Amniotic stem cell (primary cell): ENCODE measurements at places on chromosomes 1 and 21.

GRCh38 chr1:172641492-172641891 is 17.4 kb upstream of the FASLG start:
- no peak for DNase-seq

DNA sequence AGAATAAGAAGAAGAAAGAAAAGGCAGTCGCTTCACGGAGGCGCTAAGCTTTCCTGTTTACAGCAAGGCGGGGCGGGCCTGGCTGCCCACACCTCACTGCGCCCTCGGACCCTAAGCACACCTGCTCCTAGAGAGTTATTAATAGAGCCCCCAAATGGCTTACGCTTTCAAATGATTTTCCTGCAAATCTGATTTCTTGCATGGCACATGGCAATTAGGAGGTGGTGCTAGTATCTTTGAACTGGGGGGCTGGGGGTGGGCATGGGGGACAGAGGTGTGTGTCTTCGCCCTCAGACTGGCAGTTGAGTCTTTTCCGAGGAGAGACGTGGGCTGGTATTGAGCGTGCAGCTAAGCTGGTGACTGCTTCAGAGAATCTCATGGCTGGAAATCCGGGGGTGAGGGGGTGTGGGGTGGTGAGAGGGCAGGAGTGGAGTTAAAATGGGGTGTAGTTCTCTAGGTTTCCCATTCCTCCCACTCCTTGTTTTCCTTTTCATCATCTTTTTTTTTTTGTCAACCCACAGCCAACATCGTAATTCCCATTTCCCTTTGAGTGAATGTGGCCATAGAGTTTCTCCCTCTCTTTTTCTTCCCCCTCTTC is 1.3 kb downstream of the S1PR1 start:
- DNase-seq, result no peak

- DNase-seq, result no peak
Observed at GRCh38 chr21:26599261-26599660, 26.2 kb upstream of the CYYR1 start.

DNA sequence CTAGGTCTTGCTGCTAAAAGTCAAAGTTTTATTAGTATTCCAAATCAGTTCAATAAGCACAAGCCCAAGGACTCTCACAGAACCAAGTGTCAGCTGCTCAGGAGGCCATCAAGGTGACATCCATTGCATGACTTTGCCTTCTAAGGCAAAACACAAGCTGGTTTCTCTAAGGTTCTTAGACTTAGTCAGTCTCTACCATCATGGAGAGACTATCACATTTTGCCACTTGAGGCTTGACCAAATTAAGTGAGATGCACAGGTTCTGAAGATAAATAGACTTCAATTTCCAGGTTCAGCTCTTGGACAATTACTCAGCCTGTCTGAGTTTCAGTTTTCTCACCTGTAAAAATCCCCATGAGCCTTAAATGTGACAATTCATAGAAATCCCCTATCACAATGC is 29.0 kb downstream of the TRIT1 start:
- no peak for DNase-seq

DNA sequence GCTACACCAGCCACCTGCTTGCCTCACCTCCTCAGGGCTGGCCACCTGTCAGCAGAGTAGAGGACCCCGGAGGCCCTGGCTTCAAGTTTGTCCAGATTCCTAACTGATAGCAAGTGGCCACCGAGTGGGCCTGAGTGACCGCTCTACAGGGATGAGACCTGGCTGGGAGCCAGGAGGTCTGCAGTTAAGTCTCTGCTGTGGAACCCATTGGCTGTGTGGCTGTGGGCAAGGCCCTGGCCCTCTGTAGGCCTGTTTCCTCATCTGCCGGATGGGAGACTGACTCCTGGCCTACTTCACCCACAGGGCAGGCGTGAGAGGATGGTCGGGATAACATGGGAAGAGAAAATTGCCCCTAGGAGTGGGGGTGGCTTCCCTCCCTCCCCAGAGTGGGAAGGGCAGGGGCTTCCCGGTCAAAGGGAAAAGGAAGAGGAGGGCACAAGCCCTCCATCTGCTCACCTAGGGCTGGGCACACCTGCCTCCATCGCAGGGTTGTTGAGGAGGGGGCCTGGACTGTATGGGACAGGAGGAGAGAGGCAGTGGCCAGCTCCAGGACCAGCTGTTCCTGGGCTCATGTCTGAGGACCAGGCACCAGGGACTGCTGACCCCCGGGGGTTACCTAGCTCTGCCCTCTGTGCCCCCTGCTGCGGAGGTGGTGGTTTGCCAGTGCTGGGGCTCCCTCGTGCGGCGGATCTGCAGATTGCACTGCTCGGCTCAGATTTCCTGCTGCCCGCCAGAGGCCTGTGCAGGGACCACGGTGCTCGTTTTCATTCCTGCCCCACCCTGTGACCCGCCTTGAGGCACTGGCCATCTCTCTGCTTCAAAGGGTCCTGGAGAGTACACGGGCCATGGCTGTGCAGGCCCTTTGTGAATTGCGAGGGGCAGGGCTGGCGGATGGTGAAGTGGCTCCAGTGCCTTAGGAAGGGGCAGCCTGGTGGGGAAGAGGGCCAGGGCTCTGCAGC is 9.1 kb upstream of the MTFR1L start:
- DNase-seq, result no peak

DNA sequence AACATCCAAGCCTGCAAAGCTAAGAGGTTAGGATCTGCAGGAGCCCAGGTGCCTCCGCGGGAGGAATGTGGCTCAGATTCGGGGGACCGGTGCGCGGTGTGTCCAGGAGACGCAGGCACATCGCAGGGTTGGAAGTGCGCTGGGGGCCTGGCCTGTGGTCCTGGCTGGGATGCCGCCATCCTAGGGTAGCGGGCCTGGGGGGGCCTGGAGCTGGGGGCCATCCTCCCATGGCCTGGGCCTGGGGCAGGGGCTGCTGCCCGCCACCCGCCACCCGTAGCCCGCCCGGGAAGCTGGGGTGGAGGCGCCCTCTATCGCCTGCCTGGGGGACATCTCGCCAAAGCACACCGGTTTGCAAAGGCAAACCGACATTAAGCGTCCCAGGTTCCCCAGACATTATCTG is 170.6 kb upstream of the ARHGEF16 start:
- DNase-seq, result no peak

- no peak for DNase-seq
Observed at GRCh38 chr1:32749332-32749731, 46.8 kb upstream of the SYNC start.

GRCh38 chr1:209626346-209627026 is 25.7 kb downstream of the LAMB3 start:
- DNase-seq, result no peak

DNA sequence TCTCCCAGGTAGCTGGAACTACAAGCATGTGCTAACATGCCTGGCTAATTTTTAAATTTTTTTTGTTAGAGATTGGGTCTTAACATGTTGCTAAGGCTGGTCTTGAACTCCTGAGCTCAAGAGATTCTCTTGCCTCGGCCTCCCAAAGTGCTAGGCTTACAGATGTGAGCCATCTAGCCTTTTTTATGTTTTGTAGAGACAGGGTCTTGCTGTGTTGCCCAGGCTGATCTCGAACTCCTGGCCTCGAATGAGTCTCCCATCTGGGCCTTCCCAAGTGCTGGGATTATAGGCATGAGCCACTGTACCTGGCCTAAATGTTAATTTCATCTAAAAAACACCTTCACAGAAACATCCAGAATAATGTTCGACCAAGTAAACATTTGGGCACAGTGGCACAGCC is 48.6 kb downstream of the FNBP1L start:
- DNase-seq, result no peak

GRCh38 chr1:218642033-218642948 is 297.2 kb downstream of the TGFB2 start:
- no peak for DNase-seq

DNA sequence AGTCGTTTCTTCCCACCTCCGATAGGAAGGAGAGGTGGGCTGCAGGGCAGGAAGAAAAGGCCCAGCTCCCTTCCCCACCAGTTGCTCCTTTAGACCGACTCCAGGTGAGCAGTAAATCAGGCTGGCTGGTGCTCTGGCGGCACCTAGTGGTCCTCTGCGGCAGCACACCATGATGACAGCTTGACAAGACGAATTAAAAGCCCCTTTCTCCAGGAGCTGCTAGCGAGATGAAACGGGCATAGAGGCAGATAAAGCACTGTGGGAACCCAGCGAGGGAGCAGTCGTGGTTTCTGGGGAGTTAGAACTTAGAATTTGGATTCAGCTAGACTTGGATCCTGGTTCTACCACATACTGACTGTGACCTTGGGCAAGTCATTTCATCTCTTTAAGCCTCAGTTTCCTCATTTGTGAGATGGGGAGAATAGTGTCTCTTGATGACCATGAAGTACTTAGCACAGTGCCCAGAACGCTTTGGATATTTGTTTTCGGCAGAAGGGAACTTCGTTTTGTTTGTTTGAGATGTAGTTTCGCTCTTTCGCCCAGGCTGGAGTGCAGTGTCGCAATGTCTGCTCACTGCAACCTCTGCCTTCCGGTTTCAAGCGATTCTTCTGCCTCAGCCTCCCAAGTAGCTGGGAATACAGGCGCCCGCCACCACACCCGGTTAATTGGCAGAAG is 21.8 kb upstream of the COL9A2 start:
- DNase-seq, result peak; percentile 15

DNA sequence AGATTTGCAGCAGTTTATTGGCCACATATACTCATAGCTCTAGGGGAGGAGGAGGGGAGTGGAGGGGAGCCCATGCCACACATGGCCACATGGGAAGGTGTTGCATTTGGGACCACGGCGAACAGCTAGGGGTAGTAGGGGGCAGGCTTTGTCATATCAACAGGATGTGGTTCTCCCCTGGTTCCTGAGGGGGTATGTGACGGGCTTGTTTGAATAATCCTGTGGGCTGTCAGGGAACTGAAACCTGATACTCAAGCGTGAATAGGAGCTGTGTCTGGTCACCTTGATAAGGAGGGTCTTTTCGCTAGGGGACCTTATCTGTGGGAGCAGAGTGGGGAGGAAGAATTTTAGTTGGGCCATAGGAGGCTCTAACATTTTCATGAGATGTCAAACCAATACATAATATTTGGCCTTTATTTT is 264.7 kb downstream of the CTH start:
- DNase-seq, result no peak

GRCh38 chr1:15885269-15885668 is 37.8 kb downstream of the SPEN start:
- DNase-seq, result no peak

- DNase-seq, result no peak
Observed at GRCh38 chr1:245926888-245927287, 580.2 kb downstream of the SMYD3 start.

- DNase-seq, result no peak
Observed at GRCh38 chr1:243921111-243921510, 71.1 kb upstream of the AKT3 start.

DNA sequence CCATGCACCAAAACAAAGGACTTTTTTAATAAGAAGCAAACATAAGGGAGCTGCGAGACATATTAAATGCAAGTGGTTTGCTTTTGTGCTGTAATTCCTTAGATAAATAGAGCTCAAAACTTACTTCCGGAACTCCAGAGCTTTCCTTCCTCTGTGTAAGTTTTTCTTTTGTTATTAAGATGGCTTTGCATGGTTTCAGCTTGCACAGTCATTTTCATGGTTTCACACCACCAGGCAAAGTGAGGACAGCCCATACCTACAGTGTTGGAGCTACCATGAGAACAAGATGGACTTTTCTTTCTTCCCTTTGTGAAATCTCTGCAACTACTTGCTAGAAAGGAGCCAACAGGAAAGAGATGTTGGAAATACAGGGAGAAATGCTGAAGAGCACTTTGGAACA is 368.0 kb downstream of the SETD4 start:
- DNase-seq, result no peak

DNA sequence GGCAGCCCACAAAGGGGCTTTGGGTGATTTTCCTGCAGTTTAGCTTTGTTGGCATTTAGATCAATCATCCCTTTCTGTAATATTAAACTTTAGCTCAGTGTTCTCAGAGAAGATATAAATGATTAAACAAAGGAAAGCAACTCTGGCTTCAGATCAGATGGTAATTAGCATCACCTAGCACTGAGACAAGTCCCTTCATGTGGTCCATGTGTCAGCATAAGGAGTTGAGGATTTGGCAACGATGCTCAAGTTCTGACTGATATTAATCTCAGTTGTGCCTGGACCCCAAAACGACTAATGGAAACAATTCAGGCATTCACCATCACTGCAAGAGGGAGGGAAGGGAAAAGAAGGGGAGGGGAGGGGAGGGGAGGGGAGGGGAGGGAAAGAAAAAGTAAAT is 60.4 kb downstream of the SEC16B start:
- DNase-seq, result no peak

GRCh38 chr1:84497631-84498275 is 8.4 kb upstream of the SPATA1 start:
- DNase-seq, result no peak

- DNase-seq, result no peak
Observed at GRCh38 chr1:85054664-85055063, 6.4 kb upstream of the MCOLN3 start.

GRCh38 chr1:98702976-98703375 is 41.5 kb downstream of the SNX7 start:
- no peak for DNase-seq

DNA sequence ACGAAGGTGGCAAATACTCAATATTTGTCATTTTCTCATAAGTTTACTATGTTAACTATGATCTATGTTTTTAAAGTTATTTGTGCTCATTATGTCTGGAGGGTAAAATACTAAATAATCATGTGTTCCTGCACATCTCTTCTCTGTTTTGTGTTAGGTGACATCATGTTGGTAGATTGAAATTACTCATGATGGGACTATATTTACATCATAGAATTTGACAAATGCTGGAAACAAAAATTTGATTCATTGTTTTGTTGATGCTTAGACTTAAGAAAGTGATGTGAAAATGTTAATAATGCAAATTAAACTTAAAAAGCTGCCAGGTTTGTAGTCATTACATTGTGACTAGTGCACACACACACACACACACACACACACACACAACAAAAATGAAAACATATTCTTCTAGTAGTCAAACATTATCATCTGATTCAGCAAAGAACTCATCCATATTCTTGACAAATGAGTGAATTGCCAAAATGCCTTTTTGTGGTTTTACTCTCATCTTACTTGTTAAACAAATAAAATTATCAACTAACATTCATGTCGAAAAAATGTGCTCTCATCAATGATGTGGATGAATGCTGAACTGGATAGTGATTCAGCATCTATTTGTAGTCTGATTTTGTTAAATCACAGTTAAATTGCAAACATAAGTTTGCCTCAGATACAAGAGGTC is 870.7 kb downstream of the BRINP3 start:
- peak; percentile 41 for DNase-seq

DNA sequence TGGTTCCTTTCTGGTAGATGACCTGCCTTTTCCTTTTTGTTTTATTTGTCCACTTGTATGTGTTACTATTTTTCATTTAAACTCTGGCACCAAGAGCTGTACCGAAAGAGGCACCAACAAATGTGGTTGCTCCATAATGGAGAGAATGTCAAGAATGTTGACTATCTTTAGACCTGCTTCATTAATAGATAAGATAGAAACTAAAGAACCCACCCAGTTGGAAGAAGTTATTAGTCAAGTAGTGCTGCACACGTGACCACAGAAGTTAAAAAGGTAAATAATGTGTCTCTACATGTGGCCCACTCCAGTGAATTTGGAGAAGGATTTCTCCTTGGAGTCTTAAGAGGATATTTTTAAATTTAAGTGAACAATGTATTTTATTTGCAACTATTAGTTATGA is 9.3 kb downstream of the ATP1A1 start:
- DNase-seq, result no peak
